Activated naive CD8-positive, alpha-beta T cell treated with anti-CD3 and anti-CD28 coated beads, Interleukin-2, amount 10 ng/mL, durations not matched to agents 7 days and 5 days (primary cell): ENCODE measurements at places on chromosomes 12 and 14. TPM values are rescaled to one million over a fixed set of nuclear protein-coding genes. Genes with fewer than 3 reads are reported as not detected.
A peak's percentile ranks its signal among the peaks of the same experiment; 100 is the strongest.

Gene RHOJ
- total RNA-seq: not detected

Gene TMEM106C
- total RNA-seq: 115 TPM

Gene DNAJC22
- total RNA-seq: 0.11 TPM

Gene GPRC5A
- total RNA-seq: not detected

Gene MAP3K9
- 8.9 TPM for total RNA-seq

Gene CCDC198
- total RNA-seq: not detected

Gene POTEM
- not detected for total RNA-seq

Gene IAPP
- not detected for total RNA-seq

Gene DBX2
- total RNA-seq: not detected

Gene SMCO2
- total RNA-seq: not detected

GRCh38 chr12:83102499-83102898, 415.8 kb downstream of the TMTC2 start:
- H3K4me3 ChIP-seq: no peak overlapping the region
- H3K27me3 ChIP-seq: no peaks in the 10 kb centered on the region
- no peaks in the 10 kb centered on the region for H3K4me1 ChIP-seq
- H3K36me3 ChIP-seq: no peaks in the 10 kb centered on the region
- no peak for DNase-seq

GRCh38 chr14:28141662-28142061, 624.9 kb upstream of the FOXG1 start:
- H3K4me1 ChIP-seq: no peaks in the 10 kb centered on the region
- DNase-seq: no peak
- H3K27me3 ChIP-seq: no peaks in the 10 kb centered on the region
- no peaks in the 10 kb centered on the region for H3K36me3 ChIP-seq

DNA sequence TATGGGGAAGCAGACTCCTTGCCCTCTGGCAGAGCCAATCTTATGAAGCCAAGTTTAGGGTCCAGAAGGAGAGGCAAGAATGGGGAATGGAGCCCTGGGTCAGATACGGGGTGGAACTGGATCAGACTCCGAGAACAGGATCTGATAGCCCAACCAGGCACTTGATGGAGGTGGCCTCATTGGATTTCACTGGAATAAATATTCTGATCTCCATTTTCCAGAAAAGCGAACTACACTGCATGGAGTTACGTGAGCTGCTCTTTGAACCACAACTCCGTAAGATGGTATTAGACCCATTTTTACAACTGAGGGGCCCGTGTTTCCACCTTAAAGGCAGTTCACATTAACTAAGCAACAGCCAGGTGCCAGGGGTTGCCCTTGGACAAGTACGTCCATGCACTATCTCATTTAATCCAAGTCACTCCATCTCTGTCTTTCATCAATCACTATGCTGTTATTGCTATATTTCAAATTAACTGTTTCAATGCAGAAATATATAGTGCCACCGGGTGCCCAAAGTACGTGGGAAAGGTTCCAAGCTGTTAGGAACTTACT, 155.2 kb downstream of the BCL11B start:
- H3K4me1 ChIP-seq: peaks cover 5% of the 10 kb centered on the region
- DNase-seq: no peak
- no peak overlapping the region for H3K4me3 ChIP-seq
- peaks cover 10% of the 10 kb centered on the region for H3K27me3 ChIP-seq
- no peaks in the 10 kb centered on the region for H3K36me3 ChIP-seq

- no peak overlapping the region for H3K4me3 ChIP-seq
- H3K36me3 ChIP-seq: peaks cover 29% of the 10 kb centered on the region
- no peak for DNase-seq
- no peaks in the 10 kb centered on the region for H3K27me3 ChIP-seq
Measured at GRCh38 chr12:39343665-39344064, 99.3 kb downstream of the KIF21A start.

DNA sequence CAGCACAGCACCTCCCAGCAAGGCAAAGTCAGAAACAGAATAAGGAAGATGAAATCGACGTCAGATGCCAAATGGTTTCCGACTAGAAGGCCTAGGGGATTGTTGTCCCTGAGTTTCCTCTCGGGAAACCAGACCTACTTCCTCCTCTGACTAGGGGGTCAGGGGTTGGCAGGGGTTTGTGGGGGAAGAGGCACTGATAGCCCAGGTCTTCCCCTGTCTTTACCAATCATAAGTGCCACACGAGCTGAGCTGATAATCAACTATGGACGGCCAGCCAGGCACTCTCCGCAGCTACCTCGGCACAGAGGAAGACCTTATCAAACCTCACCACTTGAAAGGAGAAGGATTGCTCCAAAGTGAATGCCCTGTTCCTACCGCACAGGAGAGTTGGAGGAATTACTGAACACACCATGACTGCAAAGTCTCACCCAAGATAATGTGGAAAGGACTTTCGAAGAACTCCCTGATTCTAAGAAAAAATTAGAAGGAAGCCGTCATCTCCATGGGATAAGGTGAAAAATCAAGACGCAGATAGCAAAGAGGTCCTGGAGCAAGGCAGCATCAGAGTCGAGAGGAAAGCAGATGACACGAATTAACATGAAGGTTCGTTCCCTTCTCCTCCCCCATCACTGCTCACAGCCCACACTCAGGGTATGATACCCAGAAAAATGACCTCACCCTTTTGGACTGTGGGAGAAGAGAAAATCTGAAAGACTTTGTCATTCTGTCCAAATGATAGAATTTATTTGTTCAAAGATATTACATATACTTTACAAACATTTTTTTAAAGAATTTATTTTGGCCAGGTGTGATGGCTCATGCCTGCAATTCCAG, 77.7 kb upstream of the MED13L start:
- peaks cover 17% of the 10 kb centered on the region for H3K4me1 ChIP-seq
- H3K36me3 ChIP-seq: no peaks in the 10 kb centered on the region
- no peak for DNase-seq
- no peak overlapping the region for H3K27ac ChIP-seq
- H3K27me3 ChIP-seq: no peaks in the 10 kb centered on the region

GRCh38 chr12:21906919-21907493, 34.2 kb downstream of the ABCC9 start:
- H3K27ac ChIP-seq: no peak overlapping the region
- H3K4me3 ChIP-seq: no peak overlapping the region
- no peaks in the 10 kb centered on the region for H3K4me1 ChIP-seq
- no peaks in the 10 kb centered on the region for H3K36me3 ChIP-seq
- DNase-seq: no peak
- no peaks in the 10 kb centered on the region for H3K27me3 ChIP-seq

GRCh38 chr14:24075485-24076301, 4.3 kb downstream of the CPNE6 start:
- H3K36me3 ChIP-seq: no peaks in the 10 kb centered on the region
- peak overlapping the region; percentile 68 for H3K4me3 ChIP-seq
- peaks cover 24% of the 10 kb centered on the region for H3K4me1 ChIP-seq
- DNase-seq: no peak

DNA sequence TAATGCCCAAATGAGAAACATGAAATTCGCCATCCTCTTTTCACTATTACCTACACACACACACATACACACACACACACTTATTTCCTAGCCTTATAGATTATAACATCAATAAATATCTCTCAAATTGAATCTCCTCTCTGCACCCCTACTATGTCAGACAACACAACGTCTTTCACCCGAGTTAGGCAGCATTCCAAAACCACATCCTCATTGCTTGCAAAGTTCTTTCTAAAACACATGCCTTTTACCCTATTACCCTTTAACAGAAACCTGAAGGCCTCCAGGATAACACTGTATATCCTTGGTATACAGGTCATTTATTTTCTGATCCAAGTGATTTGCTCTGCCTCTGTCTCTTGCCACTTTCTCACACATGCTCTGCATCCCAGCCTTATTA, 56.3 kb downstream of the KCNH5 start:
- H3K36me3 ChIP-seq: no peaks in the 10 kb centered on the region
- no peak overlapping the region for H3K4me3 ChIP-seq

GRCh38 chr14:57052705-57053302, 215.9 kb downstream of the EXOC5 start:
- no peaks in the 10 kb centered on the region for H3K36me3 ChIP-seq
- H3K4me3 ChIP-seq: no peak overlapping the region
- no peaks in the 10 kb centered on the region for H3K4me1 ChIP-seq
- no peak overlapping the region for H3K27ac ChIP-seq

DNA sequence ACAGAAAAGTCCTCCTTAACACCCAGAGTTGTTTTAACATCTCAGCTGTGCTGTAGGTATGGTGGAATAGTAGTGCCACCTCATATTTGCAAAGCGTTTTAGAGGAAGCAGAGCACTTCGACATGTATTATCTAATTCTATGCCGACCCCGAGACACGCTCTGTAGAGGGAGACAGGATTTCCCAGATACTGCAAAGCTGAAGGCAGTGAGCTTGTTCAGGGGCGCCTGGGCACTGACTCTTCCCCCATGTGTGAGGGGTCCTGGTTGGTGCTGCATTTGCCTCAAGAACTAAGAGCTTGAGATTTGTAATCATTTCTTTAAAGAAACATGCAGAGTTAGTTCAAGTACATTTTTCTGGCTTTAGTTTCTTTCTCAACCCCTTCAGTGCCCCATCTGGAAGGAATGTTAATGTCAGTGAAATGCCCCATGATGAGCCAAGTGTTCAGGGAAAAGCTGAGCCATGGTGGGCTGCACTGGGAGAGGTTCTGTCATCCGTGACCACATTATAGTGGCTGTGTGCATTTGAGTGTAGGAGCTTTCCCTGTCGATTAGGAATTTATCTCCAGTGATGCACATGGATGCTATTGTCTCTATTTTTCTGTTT, 66.3 kb downstream of the MBIP start:
- peaks cover 9% of the 10 kb centered on the region for H3K27me3 ChIP-seq
- no peak for DNase-seq
- H3K36me3 ChIP-seq: no peaks in the 10 kb centered on the region
- no peaks in the 10 kb centered on the region for H3K4me1 ChIP-seq
- no peak overlapping the region for H3K27ac ChIP-seq

DNA sequence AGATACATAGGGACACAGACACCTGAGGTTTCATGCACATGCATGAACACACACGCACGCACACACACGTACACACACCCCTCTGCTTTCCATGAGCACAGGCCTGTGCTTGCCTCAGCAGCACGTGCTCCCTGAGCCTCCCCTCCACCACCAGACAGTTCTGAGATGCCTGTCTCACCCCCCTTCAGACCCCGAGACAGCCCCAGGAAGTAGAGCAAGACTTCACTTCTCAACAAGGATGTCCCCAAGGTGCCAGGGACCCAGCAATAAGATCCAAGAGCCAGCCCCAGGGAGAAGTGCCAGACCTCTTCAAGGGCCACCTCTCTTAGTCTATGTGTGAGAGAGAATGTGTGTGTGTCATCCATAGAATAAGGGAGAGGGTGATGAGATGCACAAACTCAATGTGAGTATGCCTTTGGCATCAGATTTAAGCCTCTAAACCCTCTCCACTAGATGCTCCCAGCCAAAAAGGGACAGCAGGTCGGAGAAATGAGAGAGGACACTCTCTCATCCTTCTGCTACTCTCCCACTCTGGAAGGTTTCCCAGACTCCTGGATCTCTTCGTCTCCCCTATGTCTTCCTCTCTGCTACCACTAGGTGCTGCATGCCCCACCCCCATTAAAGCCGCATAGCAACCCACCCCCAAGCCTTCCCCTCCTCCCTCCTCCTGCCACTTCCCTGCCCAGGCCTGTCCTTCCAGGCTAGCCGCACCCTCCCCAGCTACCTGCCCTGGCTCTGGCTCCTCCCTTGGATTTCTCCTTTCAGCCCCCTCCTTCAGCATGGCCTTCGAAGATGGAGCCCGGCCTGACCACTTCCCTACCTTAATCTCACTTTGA, 7.7 kb downstream of the RARG start:
- H3K36me3 ChIP-seq: peaks cover 10% of the 10 kb centered on the region
- H3K4me3 ChIP-seq: peak overlapping the region; percentile 68
- peak; percentile 39 for DNase-seq
- no peaks in the 10 kb centered on the region for H3K27me3 ChIP-seq
- H3K27ac ChIP-seq: peak overlapping the region; percentile 87
